ENCODE measurements at places on chromosomes 1 and 21. TPM values are rescaled to one million over a fixed set of nuclear protein-coding genes. Genes with fewer than 3 reads are reported as not detected.

Gene TEX38
- total RNA-seq, result not detected

Gene FAM151A
- total RNA-seq, result not detected

Gene WNT9A
- 0.76 TPM for total RNA-seq

Gene VAV3
- total RNA-seq, result 36.1 TPM

Gene HSD3B1
- not detected for total RNA-seq

Gene PADI4
- not detected for total RNA-seq

Gene TENT5C
- 1.9 TPM for total RNA-seq

Gene OR2L13
- not detected for total RNA-seq

Gene HTR6
- 0.13 TPM for total RNA-seq

Gene DMBX1
- not detected for total RNA-seq

Gene TMPRSS2
- not detected for total RNA-seq

Gene OR2L3
- not detected for total RNA-seq

Gene WNT3A
- not detected for total RNA-seq

Gene SMG5
- total RNA-seq, result 58.9 TPM

Gene CRP
- total RNA-seq, result not detected

Gene GJA8
- not detected for total RNA-seq

Gene LCE1C
- not detected for total RNA-seq

Gene OR2L5
- not detected for total RNA-seq

- peak; percentile 41 for DNase-seq
Measured at GRCh38 chr1:201020721-201021629, 2.5 kb downstream of the KIF21B start.

DNA sequence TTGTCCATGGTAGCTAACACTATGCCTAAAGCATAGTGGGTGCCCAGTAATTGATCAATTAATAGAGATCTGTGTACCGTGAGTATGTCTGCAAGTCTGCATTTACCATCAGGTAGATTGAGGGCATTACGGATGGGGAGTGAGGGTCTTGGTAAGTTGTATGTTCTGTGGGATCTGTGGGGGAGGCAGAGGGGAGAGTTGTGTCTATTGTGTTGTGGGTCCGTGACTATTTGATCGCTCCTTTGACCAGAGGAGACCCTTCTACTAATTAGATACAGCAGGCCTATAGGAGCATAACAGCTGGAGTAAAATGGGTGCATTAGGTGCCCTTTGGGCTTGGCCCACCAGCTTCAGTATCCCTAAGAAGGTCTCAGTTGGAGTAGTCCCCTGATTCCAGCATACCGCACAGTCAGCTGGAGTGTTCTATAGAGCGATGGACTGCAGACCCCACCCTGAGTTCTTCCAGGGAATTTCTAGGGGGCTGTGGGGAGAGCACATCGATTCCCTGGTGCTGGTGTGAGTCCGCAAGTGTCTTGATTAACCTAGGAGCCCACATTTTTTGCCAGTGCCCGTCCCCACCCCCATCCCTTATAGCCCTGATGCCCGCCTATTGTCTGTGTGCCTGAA lies 55.9 kb downstream of the RHBG start:
- no peak for DNase-seq

GRCh38 chr1:19511116-19511515 lies 25.8 kb upstream of the CAPZB start:
- no peak for DNase-seq

DNA sequence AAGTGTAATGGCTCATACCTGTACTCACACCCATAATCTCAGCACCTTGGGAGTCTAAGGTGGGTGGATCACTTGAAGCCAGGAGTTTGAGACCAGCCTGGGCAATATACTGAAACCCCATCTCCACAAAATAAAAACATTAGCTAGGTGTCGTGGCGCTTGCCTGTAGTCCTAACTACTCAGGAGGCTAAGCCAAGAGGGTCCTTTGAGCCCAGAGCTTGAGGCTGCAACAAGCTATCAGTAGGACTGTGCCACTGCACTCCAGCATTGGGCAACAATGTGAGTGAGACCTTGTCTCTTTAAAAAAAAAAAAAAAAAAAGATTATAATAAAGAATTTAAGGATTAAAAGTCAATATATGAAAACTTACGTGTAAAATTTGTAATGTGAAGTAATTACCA lies 11.7 kb downstream of the BPNT1 start:
- no peak for DNase-seq

- no peak for DNase-seq
Measured at GRCh38 chr1:82646336-82646735, 845.6 kb downstream of the ADGRL2 start.

- no peak for DNase-seq
Measured at GRCh38 chr1:230067419-230067870, 407 bp downstream of the GALNT2 start.

- no peak for DNase-seq
Measured at GRCh38 chr1:104028416-104029035, 278.8 kb downstream of the AMY1C start.

GRCh38 chr1:233440951-233441401 lies 113.5 kb downstream of the MAP3K21 start:
- DNase-seq, result peak; percentile 8

- no peak for DNase-seq
Measured at GRCh38 chr1:49016030-49016977, 239.6 kb upstream of the BEND5 start.

- DNase-seq, result no peak
Measured at GRCh38 chr1:170355267-170355801, 176.6 kb upstream of the GORAB start.

DNA sequence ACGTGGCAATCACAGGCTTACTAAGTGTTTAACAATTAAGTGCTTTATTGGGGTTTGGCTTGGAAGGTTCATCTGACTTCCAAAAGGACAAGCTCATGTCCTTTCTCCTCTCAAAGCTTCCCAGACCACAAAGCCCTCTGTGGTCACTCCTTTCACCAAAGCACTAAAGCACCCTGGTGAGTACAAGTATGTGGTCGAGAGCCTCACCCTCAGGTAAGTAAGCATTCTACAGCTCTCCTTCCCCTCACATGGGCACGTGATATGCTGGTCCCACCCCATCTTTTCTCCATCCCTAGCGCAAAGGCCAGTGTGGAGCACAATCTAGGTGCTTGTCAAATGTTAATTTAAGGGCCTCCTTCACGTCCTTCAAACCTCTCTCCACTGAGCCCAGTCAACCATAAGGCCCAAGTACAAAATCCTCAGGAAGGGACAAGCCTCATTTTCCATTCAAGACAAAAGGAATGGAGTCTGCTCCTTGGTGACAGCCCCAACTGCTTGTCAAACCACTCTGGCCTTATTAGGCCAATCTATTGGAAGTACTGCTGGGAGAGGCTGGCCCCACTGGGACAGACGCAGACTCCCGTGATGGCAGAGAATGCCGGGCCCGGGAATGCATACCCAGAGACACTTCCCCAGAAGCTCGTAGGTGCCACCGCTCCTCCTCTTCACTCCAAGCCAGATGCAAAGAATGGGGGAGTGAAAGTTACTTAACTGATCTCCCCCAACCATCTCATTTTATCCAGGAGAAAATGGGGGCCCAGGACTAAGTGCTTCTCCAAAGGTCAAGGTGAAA lies 7.8 kb downstream of the STMN1 start:
- no peak for DNase-seq

GRCh38 chr1:84163123-84163931 lies 19.3 kb downstream of the PRKACB start:
- DNase-seq, result no peak

DNA sequence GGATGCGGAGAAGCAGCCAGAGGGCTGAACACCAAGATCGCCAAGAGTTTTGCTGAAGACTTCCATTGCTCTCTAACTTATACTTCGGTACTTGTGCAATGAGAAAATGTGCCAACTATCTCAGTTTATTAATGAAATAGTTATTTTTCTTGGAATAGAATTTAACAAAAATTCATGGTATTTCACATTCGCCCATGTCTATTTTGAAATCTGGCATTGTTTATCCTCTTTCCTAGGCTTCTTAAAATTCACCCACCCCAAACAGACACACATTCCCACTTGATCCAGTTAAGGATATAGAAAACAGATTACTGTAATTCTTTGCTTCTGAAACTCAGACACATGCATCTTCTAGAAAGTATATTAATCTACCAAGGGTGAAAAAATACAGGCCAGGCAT lies 56.3 kb upstream of the ADAMTS5 start:
- DNase-seq, result no peak

- DNase-seq, result peak; percentile 12
Measured at GRCh38 chr21:42350927-42351426, at the start of gene TFF2. Gene TFF2 (minus strand): TSS chr21:42350994. CDS start chr21:42350957, 37 bp downstream.

- DNase-seq, result no peak
Measured at GRCh38 chr1:7303554-7304317, 467.4 kb upstream of the VAMP3 start.

- DNase-seq, result no peak
Measured at GRCh38 chr1:224519874-224520273, 85.3 kb upstream of the WDR26 start.

GRCh38 chr1:231075020-231075419 lies 35.0 kb upstream of the FAM89A start:
- no peak for DNase-seq

DNA sequence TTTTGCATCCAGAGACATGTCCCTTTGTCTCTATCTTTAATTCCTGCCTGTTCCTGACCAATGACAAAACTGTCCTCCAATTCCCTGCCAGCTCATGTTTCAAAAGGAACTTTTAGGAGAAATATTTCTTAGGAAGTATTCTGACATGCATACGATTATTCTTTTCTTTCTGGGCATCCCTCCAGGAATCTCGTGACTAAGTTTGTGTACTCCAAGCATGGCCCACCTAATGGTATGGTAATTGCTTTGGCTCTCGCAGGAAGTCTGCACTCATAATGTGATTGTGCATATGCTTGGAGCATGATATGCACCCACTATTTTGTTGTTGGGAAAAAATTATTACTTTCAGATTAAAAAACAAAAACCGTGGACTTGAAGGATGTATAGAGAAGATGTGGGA lies 256.4 kb downstream of the PRDM2 start:
- no peak for DNase-seq

- no peak for DNase-seq
Measured at GRCh38 chr1:93630168-93630567, 51.5 kb downstream of the BCAR3 start.

DNA sequence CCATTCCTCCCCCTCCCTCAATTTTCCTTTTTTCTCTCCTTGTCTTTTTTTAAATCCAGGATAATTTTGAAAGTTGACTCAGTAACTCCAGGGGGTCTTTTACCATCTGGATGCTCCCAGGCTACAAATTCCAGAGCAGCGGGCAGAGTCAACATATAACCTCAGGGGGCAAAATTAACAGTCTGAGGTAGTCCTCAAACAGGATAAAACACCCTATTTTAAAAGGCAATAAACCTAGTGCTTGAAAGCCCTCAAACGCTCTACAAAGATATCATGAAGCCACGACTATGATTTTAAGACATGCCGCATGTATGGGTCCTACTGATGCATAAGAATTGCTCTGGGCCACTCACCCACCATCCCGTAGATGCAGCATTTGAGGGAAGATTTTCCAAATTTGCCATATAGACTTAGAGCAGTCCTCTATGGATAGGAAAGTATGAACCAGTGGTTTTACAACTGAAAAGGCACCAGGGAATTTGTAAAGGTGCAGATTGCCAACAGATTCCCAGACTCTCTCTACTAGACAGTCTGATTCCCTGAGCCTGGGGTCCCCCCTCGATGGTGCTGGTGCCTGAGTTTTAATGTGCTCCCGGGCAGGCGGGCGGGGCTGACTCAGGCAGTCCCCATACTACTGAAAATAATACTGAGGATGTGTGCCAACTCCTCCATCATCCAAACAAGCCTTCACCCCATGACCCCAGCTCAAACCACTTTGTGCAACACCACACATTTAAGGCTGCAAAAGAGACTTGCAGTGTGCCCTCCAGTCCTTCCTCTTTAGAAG lies 37.2 kb downstream of the PTPN14 start:
- DNase-seq, result no peak

DNA sequence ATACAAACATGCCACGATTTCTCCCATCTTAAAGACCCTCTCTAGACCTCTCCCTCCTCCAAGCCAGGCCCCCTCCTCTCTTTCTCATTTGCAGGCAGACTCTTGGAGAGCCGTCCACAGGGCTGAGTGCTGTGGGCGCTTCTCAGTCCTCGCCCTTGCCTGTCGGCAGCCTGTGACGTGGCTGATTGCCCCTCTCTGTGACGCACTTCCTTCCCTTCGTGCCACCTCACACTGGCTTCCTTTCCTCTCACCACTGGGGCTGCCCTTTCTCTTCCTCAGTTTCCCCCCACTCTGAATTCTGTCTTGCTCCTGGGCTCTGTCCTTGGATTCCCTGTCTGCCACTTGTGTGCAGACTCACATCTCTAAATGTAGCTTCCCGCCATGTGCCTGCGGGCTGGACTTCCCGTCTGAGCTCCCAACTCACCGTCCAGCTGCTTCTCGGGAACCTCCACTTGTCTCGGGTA lies 227.2 kb downstream of the CAMTA1 start:
- DNase-seq, result no peak

GRCh38 chr21:27578741-27579265 lies 611.9 kb upstream of the ADAMTS5 start:
- no peak for DNase-seq

- DNase-seq, result no peak
Measured at GRCh38 chr1:234647245-234647644, 37.3 kb upstream of the IRF2BP2 start.

- no peak for DNase-seq
Measured at GRCh38 chr21:42465008-42465802, 30.8 kb downstream of the RSPH1 start.
